ENCODE measurements at places on chromosomes 12 and 14.

DNA sequence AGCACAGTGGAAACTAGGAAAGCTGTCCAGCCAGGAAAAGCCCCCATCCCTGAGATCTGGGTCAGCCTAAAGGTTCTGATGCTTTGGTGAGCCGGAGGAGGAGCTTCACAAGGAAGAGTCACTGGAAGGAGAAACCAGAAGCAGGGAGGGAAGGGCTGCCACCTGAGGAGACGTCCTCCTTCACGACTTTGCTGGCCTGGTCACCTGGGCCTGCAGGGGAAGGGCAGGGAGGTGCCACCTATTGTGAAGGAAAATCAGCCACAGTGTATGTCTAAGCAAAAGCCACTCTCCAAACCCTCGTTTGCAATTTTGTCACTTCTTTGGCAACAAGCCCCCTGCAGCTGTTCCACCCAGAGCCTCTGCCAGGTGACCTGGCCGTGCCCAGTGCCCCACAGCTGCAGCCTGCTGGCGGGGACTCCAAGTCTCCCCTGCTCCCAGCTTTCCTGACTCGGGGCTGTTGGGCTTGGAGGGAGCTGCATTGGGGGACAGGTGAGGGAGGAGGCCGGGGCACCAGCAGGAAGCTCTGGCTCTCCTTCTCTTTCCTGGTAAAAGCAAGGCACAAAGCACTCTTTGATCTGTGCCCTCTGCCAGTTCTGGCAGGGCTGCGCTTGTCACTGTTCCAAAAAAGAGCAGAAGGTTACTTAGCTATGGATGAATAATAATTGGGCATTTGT, 120.9 kb upstream of the BCL2L14 start:
- no peak for DNase-seq

GRCh38 chr14:46769292-46769691, 117.7 kb upstream of the RPL10L start:
- no peak for DNase-seq

DNA sequence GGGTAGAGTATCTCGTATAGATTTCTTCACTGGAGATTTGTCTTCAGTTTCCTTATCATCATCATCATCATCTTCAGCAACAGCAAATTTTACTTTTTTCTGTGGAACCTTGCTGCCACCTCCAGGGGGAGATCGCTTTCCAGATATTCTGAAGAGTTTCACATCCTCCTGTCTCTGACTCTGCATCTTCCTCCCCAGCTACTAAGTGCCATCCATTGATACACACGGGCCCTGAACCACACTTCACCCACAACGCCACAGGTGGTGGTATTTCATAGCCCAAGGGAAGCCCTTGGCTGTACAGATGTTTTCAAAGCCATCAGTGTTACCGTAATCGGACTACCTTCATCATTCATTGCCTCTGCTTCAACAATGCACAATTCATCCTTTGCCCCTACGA, 82.2 kb downstream of the PPP2R5C start:
- DNase-seq: peak; percentile 53

- no peak for DNase-seq
Measured at GRCh38 chr12:26493656-26494055, 298.3 kb downstream of the SSPN start.

DNA sequence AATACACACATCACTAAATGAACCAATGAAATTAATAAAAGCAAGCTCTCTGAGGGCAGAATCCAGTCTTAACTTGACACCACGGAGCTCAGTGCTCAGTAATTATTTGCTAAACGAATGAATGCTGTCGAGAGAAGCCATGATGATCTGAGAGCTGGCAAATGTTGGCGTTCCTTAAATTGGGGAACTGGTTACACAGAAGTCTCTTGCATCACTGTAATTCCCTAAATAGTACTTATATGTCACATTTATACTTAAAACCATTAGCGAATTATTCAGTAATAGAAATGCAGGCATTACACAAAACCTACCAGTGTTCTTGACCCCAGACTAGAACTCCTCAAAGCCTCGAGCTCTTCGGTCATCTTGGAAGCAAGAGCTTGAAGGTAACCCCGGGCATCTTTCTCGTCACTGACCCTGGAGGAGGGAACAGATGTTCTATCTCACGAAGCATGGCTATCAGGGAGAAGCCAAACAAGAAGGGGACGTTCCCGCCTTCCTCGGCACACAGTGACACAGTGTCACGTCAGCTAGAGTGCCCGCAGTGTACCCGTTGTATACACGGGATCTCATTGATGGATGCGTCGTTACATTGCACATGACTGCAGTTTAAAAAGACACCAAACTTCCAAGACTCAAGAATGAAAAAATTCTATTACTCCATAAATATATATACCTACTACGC, 43.6 kb downstream of the AMN start:
- no peak for DNase-seq
